ENCODE measurements at places on chromosomes 3 and 15.

GRCh38 chr3:143529018-143529478 lies 319.2 kb downstream of the SLC9A9 start:
- DNase-seq, result no peak

DNA sequence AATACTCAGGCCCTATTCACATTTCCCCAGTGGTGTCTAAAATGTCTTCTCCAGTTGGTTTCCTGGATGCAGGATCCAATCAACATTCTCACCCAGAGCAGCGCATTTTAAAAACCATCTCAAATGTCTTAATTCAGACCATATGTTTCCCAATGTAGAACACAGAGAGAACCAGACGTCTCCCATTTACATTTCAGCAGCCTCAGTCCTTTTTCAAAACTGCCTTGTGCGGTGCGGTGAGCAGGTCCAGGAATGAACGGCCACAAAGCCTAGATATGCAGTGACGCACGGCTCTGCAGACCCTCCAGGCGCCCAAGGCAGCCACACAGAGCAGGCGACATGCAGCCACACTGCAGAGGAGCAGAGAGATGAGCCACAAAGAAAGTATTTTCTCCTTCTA lies 66.1 kb upstream of the MEX3B start:
- DNase-seq, result no peak

DNA sequence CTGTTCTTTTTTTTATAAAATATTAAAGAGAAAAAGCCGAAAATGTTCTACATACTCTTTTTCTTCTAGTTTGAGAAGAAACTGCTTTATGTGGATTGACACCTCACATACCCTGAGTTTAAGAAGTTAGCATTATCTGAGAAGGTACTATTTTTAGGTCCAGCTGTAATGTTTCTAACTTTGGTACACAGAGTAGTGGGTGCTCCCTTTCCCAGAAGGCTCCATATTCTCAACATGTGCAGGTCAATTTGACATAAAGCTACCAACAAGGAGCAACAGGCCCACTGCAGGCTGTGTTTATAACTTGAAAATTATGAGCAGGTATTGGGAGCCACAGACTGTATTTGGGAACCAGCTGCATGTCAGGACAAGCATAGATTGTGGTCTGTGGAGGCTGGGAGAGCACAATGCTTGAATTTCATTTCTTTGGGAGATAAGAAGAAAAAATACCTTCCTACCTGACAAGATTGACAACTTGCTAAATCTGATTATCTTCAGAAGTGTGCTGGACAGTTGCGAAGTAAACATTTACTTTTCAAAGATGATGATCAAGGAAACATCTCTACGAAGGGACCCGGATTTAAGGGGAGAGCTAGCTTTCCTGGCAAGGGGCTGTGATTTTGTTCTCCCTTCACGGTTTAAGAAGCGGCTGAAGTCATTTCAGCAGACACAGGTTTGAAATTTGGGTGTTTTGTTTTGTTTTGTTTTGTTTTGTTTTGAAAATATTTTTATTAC lies 57.2 kb downstream of the PPP2R3A start:
- DNase-seq, result no peak

GRCh38 chr3:190003681-190004123 lies 117.0 kb downstream of the P3H2 start:
- DNase-seq, result no peak
